ENCODE measurements at places on chromosomes 12 and 14.

DNA sequence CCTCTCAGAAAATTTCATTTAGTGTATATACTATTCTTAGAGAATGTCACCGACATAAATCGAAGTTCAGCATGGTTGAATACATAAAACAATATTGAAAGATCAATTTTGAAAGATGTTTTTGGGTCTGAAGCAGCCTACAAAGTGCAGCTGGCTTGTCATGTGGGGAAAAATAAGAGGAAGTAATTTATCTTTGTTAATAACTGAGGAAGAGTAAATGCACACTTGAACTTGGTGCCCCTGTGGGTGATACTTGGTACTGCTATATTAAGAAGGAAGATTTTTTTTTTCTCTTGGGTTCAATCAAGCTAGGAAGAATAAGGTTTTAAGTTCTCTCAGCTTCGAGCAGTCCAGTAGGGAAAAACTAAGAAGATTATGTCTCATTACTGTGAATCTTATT is 661.3 kb downstream of the RPL10L start:
- DNase-seq: no peak

- DNase-seq: no peak
Observed at GRCh38 chr14:95134304-95134933, 22.9 kb downstream of the DICER1 start.

GRCh38 chr12:122527478-122527944 is 462 bp downstream of the KNTC1 start:
- peak; percentile 38 for DNase-seq

- DNase-seq: no peak
Observed at GRCh38 chr14:60332046-60332399, 83.0 kb downstream of the PPM1A start.
